ENCODE measurements at places on chromosomes 13 and 19. TPM values are rescaled to one million over a fixed set of nuclear protein-coding genes. Genes with fewer than 3 reads are reported as not detected.

Gene OR7D2
- not detected for total RNA-seq

Gene LACC1
- 5.8 TPM for total RNA-seq

Gene WASF3
- total RNA-seq: 2.0 TPM

Gene SLC7A10
- total RNA-seq: not detected

Gene RNF225
- total RNA-seq: 14.7 TPM

Gene ZFR2
- not detected for total RNA-seq

Gene FCAR
- 0.16 TPM for total RNA-seq

Gene SIGLEC12
- total RNA-seq: not detected

Gene ZNF749
- 6.4 TPM for total RNA-seq

Gene HIPK4
- not detected for total RNA-seq

Gene ZNF525
- total RNA-seq: 6.6 TPM

Gene ARRDC2
- 6.3 TPM for total RNA-seq

Gene ELANE
- total RNA-seq: not detected

Gene PEG3
- total RNA-seq: 1.4 TPM

Gene ZNF682
- 3.3 TPM for total RNA-seq

Gene MAB21L1
- 0.28 TPM for total RNA-seq

Gene CC2D1A
- 29.7 TPM for total RNA-seq

Gene TMC4
- total RNA-seq: 36.5 TPM

Gene HCST
- total RNA-seq: 0.96 TPM

Gene MZT1
- 6.5 TPM for total RNA-seq

Gene KCNRG
- total RNA-seq: 0.68 TPM

Gene FUT2
- total RNA-seq: 101 TPM

Gene C19orf67
- total RNA-seq: 0.12 TPM

Gene PVR
- 11.8 TPM for total RNA-seq

Gene NAPSA
- total RNA-seq: 0.40 TPM

Gene ZNF547
- 1.4 TPM for total RNA-seq

Gene PRSS57
- not detected for total RNA-seq

Gene SERPINE3
- not detected for total RNA-seq

Gene LYPD5
- 18.0 TPM for total RNA-seq

Gene RUBCNL
- total RNA-seq: 0.44 TPM

Gene KLK14
- total RNA-seq: 0.68 TPM

Gene VSTM1
- total RNA-seq: not detected

Measured in esophagus mucosa (tissue), 1 donor.